Activated naive CD4-positive, alpha-beta T cell (primary cell): ENCODE measurements at places on chromosomes 2 and 18.

DNA sequence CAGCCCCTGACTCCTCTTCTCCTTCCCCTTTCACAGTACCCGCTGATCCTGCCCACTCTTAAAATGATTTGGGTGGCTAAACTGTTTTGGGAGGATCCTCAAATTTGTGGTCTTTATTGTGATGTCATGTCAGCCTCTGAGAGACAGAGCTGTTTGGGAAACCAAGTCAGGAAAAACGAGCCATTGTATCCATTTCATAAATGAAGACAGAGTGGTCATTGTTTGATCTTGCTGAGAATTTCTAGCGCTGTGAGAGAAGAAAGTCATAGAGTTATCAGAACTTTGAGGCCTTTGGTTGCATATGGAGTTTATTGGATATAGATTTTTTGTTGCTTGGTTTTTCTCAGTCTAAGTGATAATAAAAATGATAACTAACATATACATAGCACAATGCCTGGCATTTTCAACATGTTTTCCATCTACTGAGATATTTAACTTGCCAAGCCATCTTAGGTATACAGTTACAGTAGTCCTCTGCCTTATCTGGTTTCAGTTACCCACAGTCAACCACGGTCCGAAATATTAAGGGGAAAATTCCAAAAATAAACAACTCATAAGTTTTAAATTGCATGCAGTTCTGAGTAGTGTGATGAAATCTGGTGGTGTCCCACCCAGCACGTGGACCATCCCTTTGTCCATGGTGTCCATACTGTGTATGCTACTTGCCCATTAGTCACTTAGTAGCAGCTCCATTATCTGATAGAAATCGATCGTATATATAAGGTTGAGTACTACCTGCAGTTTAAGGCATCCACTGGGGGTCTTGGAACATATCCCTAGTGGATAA, 105.0 kb upstream of the RASGRP3 start:
- no peak for DNase-seq

DNA sequence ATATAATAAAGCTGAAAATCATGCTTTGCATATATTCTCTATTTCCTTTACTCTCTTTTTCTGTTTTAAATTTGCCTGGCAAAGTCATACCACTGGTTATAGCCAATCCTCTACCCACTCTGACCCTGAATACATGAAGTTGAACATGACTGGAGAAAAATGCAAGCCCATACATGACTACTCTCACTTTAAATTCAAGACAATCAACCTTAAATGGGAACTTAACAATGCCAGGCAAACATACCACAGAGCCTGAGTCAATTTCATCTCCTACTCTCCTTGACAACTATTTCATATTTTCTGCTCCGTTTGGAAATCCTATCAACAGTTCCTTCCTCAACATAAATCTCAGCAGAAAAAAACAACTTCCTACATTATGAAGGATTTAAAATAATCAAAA, 22.6 kb downstream of the RAD51AP2 start:
- DNase-seq: no peak

- no peak for DNase-seq
Measured at GRCh38 chr2:192725991-192726390, 531.3 kb upstream of the TMEFF2 start.

GRCh38 chr18:37717098-37717497, 151.5 kb upstream of the CELF4 start:
- no peak for DNase-seq

- no peak for DNase-seq
Measured at GRCh38 chr2:172639823-172640222, 83.9 kb downstream of the PDK1 start.

- DNase-seq: no peak
Measured at GRCh38 chr2:202632682-202633290, 2.0 kb upstream of the FAM117B start.

- no peak for DNase-seq
Measured at GRCh38 chr2:84972207-84972783, 1.3 kb downstream of the KCMF1 start.

- DNase-seq: no peak
Measured at GRCh38 chr2:109304731-109305470, 175.9 kb downstream of the SH3RF3 start.

DNA sequence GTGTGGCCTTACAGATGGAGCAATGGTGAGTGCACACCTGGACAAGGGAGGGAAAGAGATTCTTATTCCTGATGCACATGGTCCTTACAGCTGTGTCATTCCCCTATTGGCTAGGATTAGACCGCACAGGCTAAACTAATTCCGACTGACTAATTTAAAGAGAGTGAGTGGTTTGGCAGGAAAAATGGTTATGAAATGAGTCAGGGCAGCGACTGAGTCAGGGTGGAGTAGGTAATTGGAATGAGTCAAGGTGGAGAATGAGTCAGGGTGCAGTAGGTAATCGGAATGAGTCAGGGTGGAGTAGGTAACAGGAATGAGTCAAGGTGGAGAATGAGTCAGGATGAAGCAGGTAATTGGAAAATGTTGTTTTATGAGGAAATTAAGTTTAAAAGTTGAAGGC, 1353.7 kb upstream of the LRRTM1 start:
- DNase-seq: no peak
